Vagina (tissue), 2 donors: ENCODE measurements at places on chromosomes 3 and 15. TPM values are rescaled to one million over a fixed set of nuclear protein-coding genes. Genes with fewer than 3 reads are reported as not detected.

- no peak overlapping the region for H3K4me3 ChIP-seq
- no peak overlapping the region for H3K27ac ChIP-seq
- H3K4me1 ChIP-seq, result no peaks in the 10 kb centered on the region
- DNase-seq, result no peak
- H3K36me3 ChIP-seq, result no peaks in the 10 kb centered on the region
- H3K27me3 ChIP-seq, result no peaks in the 10 kb centered on the region
These were observed 11.2 kb upstream of the SEMA5B start for GRCh38 chr3:123038751-123039150.

DNA sequence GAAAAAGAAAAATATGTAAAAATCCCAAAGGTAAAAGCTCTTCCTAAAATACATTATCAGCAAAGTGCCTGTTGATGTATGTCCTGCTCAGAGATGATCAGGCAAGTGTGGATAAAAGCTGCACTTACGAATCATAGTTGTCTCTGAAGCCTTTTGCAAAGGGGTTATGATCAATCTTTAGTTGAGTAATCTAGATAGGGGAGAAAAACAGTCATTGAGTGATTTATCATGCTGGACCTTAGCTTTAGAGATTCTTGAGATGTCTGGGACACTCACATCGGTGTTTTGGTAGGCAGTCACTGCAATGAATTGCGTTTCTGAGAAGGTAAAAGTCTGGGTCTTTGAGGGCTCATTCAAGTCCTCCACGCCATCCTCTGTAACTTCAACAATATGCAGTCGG lies 3.7 kb downstream of the EOMES start:
- peaks cover 47% of the 10 kb centered on the region for H3K4me1 ChIP-seq
- no peak overlapping the region for H3K4me3 ChIP-seq
- H3K36me3 ChIP-seq, result no peaks in the 10 kb centered on the region
- no peak overlapping the region for H3K27ac ChIP-seq
- DNase-seq, result no peak

DNA sequence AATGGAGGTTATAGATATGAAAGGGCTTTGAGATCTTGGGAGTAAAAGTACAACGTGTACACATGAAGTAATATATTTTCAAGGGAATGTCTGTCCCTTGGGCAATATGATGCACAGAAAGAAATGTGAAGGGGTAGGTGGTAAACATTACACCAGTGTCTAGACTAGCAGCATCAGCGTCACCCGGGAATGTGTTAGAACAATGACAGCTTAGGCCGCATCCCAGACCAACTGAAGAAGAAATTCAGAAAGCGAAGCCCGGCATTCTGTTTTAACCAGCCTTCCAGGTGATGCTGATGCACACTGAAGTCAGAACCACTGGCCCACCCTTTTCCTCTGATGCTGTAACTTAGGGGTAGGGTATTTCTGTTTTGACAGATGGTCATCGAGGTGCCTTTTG lies 6.3 kb downstream of the INAFM2 start:
- no peak overlapping the region for H3K27ac ChIP-seq
- H3K4me3 ChIP-seq, result no peak overlapping the region
- H3K36me3 ChIP-seq, result no peaks in the 10 kb centered on the region
- DNase-seq, result no peak
- H3K4me1 ChIP-seq, result peaks cover 39% of the 10 kb centered on the region

DNA sequence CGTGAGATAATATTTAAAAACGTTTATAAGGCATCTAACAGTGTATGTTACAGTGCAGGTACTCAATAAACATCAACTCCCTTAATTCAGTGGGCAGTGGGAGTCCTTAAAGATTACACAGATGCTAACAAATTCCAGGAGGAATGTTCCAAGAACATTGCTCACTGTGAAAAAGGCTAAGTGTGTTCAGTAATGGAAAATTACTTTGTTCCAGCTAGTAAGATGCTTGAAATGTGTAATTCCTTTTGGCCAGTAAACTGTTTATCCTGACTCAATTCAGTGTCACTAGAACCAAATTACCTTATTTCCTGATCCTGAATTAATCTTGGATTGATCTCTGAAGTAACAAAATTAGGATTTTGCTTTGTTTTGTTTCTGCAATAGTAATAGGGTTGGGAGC lies 54.2 kb upstream of the SEMA6D start:
- H3K27me3 ChIP-seq, result no peaks in the 10 kb centered on the region
- no peaks in the 10 kb centered on the region for H3K36me3 ChIP-seq
- no peak for DNase-seq

- no peak for DNase-seq
- H3K4me1 ChIP-seq, result peaks cover 17% of the 10 kb centered on the region
- no peak overlapping the region for H3K27ac ChIP-seq
These were observed 101.2 kb upstream of the SLC4A7 start for GRCh38 chr3:27585429-27585828.

The EHHADH gene
- total RNA-seq, result 8.1 TPM
